HCT116 (cell line): ENCODE measurements at places on chromosomes 1 and 21. TPM values are rescaled to one million over a fixed set of nuclear protein-coding genes. Genes with fewer than 3 reads are reported as not detected.

GRCh38 chr1:169427081-169427641 lies at the start of gene CCDC181:
CCDC181 (minus strand) TSS chr1:169427474; CDS start chr1:169424927, 2,547 bp downstream.
- H3K27ac ChIP-seq = no peak within 1 kb of the TSS
- H3K27me3 ChIP-seq = no peaks in the 10 kb centered on the region
- H3K4me1 ChIP-seq = no peaks in the 10 kb centered on the region
- no peak for DNase-seq
- no peaks in the 10 kb centered on the region for H3K36me3 ChIP-seq

GRCh38 chr1:218837051-218837450 lies 336.6 kb upstream of the LYPLAL1 start:
- H3K27me3 ChIP-seq = no peaks in the 10 kb centered on the region
- H3K4me1 ChIP-seq = no peaks in the 10 kb centered on the region
- H3K4me3 ChIP-seq = no peak overlapping the region
- no peak for DNase-seq
- no peaks in the 10 kb centered on the region for H3K36me3 ChIP-seq

- peaks cover 10% of the 10 kb centered on the region; the same call in 1 of the 2 replicates for H3K27me3 ChIP-seq
- no peaks in the 10 kb centered on the region for H3K36me3 ChIP-seq
- no peaks in the 10 kb centered on the region for H3K4me1 ChIP-seq
These were observed 10.9 kb downstream of the CRCT1 start for GRCh38 chr1:152525080-152525641.

GRCh38 chr1:175128523-175128922 lies 60.9 kb downstream of the TNN start:
- H3K27me3 ChIP-seq = no peaks in the 10 kb centered on the region
- H3K4me3 ChIP-seq = no peak overlapping the region
- H3K36me3 ChIP-seq = no peaks in the 10 kb centered on the region
- H3K27ac ChIP-seq = no peak overlapping the region
- no peaks in the 10 kb centered on the region for H3K4me1 ChIP-seq
- no peak for DNase-seq

DNA sequence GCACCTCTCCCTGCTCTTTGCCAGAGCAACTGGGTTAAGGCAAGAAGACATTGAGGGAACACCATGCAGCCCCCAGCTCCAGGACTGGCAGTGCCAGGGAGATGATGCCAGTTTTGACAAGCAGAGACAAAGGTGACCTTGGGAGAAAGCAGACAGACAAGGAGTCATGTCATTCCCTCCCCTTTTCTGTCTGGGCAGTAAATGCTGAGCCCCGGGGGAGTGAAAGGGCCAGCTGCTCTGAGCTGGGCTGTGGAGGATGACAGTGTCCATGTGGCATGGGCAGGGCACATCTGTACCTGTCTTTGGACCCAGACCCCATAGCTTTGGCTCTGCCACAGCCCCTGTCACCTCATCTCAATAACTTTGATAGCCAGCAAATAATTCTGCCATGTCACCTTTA lies 24.2 kb downstream of the PLEKHA6 start:
- no peaks in the 10 kb centered on the region for H3K36me3 ChIP-seq
- H3K27me3 ChIP-seq = no peaks in the 10 kb centered on the region
- DNase-seq = no peak
- H3K4me1 ChIP-seq = no peaks in the 10 kb centered on the region
- H3K27ac ChIP-seq = no peak overlapping the region

DNA sequence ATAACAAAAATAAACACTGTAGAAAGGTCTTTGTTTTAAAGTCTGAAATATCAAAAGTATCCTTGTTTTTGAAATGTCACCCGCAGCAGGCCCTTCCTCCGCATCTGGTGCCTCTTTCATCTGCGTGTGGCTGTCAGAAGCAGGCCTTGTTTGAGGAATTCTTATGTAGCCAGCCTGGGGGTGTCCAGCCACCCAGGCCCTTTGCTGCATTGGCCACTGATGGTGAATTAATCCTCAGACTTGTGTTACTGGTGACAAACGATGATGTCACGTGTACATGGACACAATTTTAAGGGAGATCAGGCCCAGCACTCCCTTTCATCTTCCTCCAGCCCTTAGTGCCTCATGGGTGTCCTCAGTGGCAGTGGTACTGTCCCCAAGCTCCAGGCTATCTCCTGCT lies 208.0 kb upstream of the GALNT2 start:
- H3K27ac ChIP-seq = no peak overlapping the region
- H3K36me3 ChIP-seq = no peaks in the 10 kb centered on the region
- H3K4me3 ChIP-seq = no peak overlapping the region
- DNase-seq = no peak
- peaks cover 13% of the 10 kb centered on the region; the same call in 1 of the 2 replicates for H3K27me3 ChIP-seq
- H3K4me1 ChIP-seq = no peaks in the 10 kb centered on the region

GRCh38 chr1:20123722-20124455 lies 4.6 kb upstream of the PLA2G2D start:
- no peaks in the 10 kb centered on the region for H3K36me3 ChIP-seq
- no peak overlapping the region for H3K27ac ChIP-seq
- H3K4me1 ChIP-seq = peaks cover 21% of the 10 kb centered on the region
- DNase-seq = no peak

DNA sequence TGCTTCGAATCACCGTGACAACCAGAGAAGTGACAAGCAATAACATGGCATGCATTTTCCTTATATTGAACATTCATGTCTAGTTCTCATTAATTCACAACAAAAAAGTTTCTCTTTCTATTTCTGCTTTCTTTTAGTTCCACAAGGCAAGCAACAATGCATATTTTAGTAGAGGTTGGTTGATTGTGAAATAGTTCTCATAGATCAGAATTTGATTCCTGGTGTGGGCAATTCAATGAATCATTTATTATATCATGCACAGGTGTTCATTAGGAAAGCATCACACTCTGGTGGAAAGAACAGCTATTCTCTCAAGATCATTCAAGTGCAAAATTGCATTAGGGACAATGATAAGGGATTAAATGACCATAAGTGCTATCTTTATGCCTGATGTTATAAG lies 980.9 kb downstream of the BRINP3 start:
- H3K27me3 ChIP-seq = no peaks in the 10 kb centered on the region
- H3K4me3 ChIP-seq = no peak overlapping the region
- H3K27ac ChIP-seq = no peak overlapping the region
- no peak for DNase-seq

S100A7 gene
- not detected for total RNA-seq
